ENCODE measurements at places on chromosomes 11 and 22.

GRCh38 chr11:117182551-117182935, 4.0 kb downstream of the SIDT2 start:
- DNase-seq, result no peak

DNA sequence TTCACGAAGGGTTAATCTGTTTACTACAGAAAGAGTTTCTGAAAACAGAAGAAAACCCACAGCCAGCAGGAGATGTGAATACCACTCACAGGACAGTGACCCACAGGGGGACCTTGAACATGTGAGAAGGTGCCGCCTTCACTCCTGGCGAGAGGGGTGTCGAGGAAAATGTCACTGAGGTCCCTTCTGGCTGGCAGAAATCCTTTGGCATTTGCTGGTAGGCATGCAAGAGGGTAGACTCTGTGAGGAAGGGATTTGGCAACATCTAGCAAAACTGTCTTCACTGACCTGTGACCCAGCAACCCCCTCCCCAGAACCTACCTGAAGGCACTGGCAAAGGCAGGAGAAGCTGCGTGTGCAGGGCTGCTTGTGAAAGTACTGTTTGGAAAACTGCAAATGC, 8.6 kb downstream of the KCNQ1 start:
- no peak for DNase-seq

DNA sequence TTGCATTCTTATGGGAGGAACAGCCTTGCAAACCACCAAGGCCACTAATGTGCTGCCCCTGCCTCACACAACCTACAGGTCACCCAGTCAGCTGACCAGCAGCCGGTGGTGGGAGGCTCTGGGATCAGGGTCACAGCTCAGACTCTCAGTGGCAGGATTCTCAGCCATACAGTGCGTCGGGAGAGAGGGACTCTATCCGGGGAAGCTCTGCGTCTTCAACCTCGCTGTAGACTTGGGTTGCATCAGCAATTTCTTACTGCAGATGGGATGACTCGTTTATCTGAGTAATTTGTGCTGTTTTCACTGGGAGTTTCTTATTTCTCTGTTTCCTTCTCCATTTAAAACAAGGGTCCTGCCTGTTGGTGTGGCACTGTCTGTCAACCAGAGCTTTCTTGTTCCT, 257.7 kb downstream of the TBC1D22A start:
- peak; percentile 38 for DNase-seq

DNA sequence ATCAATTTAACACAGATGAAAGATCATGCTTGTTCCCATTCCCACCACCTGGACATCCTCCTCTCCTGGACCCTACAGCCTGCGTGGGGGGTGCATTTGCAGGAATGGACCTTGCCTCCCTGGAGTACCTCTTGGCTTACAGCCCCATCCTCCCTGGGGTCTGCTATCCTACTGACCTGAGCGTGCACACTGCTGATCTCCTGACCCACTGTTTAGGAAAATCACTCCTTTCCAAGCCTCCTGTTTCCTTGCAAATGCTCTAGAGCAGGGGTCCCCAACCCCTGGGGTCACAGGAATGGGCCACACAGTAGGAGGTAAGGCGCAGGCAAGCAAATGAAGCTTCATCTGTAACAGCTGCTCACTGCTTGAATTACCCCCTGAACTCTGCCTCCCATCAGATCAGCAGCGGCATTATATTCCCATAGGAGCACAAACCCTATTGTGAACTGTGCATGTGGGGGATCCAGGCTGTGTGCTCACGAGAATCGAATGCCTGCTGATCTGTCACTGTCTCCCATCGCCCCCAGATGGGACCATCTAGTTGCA, 88.2 kb upstream of the SEPTIN5 start:
- DNase-seq, result no peak

- DNase-seq, result no peak
Measured at GRCh38 chr11:129035244-129035643, 92.6 kb upstream of the TP53AIP1 start.

DNA sequence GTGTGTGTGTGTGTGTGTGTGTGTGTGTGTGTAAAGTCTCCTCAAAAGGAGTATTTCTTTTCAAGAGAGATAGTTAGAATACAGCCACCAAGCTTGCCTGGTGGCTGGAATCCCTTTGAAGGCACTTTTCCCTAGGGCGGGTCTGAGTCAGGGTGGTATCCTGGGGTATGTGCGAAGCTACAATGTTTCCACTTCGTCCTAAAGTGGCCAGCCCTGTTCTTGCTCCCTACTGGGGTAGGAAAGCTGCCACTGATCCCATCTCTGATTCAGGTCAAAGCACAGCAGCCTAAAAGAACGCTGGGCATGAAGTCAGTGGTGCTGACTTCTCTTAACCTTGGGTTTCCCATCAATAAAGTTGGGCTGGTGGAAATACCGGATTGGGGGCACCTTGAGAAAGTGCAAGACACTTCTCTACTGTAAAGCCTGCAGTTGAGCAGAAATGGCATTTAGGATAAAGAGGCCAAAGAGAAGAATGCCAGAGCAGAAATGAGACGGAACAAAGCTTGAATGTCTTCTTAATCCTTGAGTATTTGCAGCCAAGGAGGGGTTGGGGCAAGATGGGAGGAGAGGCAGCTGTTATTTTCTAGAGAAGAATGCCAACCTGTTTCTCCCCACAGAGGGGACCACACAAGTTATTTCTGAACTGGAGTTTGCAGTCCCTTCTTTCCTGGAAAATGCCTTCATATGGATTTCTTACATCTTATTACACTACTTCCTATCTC, 35.3 kb downstream of the ZNRF3 start:
- DNase-seq, result no peak

DNA sequence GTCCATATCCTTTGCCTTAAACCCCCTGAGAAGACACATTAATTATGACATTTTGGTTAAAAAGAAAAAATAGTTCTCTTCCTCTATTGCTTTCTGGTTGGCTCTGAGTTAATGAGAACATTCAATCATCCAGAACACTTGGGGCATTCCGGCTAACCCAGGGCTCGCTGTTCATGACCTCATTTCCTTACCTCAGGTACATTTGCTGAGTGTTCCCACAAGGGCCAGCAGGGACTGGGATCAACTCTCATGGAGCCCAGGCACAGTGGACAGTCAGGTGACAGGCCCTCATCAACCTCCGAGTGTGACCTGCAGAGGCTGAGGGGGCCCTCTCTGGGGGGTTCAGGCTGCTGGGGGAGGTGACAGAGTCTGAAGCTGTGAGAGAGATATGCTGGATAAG, 98.9 kb downstream of the MYO18B start:
- no peak for DNase-seq

- no peak for DNase-seq
Measured at GRCh38 chr11:76578654-76579055, 91.9 kb downstream of the LRRC32 start.

DNA sequence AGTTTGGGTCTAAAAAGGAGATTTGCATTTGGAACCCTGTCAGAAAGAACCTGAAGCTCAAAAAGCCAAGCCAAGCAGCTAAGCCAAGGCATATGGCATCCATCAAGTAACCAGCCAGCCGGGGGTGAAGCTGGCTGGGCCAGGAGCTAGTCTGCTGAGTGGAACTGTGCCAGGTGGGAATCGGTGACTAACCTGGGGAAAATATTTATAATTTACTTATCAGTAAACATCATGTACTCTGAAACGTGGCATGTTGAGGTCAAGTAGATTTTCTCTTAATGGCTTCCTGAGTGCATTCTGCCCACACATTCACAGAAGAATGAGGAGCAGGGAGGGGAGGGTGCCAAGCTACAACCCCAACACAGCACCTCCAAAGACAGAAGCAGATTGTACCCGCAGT, 70.5 kb upstream of the SESN3 start:
- no peak for DNase-seq

- peak; percentile 83 for DNase-seq
Measured at GRCh38 chr22:24156141-24156912, 25.0 kb upstream of the SUSD2 start.

- no peak for DNase-seq
Measured at GRCh38 chr11:115065314-115065713, 387.0 kb downstream of the NXPE2 start.

- no peak for DNase-seq
Measured at GRCh38 chr22:22164541-22165272, 79.9 kb upstream of the VPREB1 start.

DNA sequence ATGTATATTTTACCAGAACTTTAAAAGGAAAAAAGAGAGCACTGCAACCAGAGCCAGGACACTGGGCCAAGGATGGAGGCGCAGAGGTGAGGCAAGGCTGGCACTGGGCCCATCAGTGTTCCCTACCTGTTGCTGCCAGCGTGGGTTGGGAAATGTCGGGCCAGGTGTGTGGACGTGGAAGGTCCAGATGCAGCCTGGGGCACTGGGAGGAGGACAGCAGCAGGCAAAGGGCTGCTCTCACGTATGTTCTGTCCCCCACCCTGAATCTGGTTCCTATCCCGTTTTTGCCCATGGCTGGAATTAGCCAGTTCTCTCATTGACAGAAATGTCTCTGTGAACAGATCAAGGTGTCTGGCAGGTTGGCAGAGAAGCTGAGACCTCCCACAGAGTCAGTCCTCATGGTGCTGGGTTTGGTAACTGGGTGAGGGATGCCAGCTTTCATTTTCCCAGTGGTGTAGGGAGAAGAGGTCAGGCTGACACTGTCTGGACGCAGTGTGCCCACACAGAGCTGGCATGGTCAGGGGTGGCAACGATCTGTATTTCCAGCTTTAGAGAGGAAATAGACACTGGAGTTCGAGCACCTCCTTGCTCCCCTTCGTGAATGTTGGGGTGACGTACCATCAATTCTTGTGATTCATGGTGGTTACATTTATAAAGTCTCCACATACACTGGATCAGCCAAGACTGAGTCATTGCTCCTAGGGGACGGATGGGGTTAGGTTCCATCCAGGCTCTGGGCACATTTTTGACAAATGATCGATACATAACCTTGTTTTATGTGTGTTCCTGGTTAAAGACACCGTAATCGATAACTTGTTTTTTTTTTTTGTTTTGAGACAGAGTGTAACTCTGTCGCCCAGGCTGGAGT, 4.3 kb upstream of the PNPLA3 start:
- DNase-seq, result no peak

GRCh38 chr11:1390569-1391164, 933 bp downstream of the BRSK2 start:
- DNase-seq, result peak; percentile 19

DNA sequence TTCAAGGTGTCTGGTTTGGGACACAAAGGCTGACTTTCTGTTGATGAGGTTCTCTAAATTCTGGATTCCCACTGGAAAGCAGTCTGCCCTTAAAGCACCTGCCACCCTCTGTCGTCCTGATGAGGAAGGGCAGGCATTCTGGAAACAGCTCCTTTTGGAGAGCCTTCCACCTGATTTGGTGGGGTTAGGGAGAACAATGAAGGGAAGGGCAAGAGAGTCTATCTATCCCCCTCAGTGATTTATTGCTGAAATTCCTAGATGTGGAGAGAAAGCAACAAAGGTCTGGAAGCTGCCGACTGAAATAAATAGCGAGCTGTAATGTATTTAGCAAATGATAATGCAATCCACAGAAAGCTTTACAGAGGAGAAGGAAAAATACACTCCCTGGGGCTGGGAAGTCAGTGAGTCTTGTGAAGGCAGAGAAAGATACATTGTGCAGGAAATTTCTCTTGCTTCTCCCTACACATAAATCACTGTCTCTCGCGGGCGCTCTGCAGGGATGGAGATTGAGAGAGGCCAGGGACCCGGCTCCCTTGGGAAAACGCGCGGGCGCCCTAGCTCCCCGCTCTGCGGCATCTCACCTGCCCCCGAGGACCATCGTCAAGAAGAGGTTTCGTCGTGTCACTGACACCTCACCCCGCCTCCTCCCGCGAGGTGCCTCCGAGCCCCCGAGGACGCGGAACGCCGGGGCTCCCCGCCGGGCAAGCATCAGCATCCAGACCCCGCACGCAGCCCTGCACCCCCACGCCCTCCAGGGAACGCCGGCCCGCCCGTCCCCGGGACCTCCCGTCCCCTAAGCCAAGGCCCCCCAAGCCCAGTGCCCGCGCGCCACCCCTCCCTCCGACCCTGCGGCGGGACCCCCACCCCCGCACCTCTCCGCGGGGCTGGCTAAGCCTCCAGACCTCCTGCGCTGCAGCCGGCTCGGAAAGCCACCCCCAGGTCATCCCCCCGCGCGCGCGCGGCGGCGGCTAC, 673 bp downstream of the CDON start:
- peak; percentile 9 for DNase-seq

- no peak for DNase-seq
Measured at GRCh38 chr11:75910426-75911145, 95.6 kb downstream of the UVRAG start.

DNA sequence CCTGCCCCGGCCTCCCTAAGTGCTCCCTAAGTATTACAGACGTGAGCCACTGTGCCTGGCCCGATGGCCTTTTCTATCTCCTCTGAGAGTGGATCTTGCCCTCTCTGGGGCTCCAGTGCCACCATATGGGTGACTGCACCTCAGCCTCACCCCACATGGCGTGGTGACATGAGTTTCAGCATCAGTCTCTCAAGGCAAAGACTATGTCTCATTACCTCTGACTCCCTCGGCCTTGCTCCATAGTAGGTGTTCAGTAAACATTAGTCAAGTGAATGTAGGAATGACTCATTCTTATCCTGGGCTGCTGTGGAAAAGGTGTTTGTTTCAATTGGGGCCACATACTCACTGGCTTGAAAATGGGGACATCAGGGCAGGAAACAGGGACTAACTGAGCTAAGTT, 168.8 kb downstream of the GRIK4 start:
- DNase-seq, result no peak

- no peak for DNase-seq
Measured at GRCh38 chr11:119794756-119795155, 65.8 kb upstream of the NECTIN1 start.

- DNase-seq, result no peak
Measured at GRCh38 chr11:44509296-44509695, 56.2 kb upstream of the CD82 start.

GRCh38 chr11:74520316-74520715, 26.8 kb upstream of the LIPT2 start:
- DNase-seq, result no peak

GRCh38 chr11:117200813-117201657, 1.9 kb downstream of the TAGLN start:
- DNase-seq, result no peak

DNA sequence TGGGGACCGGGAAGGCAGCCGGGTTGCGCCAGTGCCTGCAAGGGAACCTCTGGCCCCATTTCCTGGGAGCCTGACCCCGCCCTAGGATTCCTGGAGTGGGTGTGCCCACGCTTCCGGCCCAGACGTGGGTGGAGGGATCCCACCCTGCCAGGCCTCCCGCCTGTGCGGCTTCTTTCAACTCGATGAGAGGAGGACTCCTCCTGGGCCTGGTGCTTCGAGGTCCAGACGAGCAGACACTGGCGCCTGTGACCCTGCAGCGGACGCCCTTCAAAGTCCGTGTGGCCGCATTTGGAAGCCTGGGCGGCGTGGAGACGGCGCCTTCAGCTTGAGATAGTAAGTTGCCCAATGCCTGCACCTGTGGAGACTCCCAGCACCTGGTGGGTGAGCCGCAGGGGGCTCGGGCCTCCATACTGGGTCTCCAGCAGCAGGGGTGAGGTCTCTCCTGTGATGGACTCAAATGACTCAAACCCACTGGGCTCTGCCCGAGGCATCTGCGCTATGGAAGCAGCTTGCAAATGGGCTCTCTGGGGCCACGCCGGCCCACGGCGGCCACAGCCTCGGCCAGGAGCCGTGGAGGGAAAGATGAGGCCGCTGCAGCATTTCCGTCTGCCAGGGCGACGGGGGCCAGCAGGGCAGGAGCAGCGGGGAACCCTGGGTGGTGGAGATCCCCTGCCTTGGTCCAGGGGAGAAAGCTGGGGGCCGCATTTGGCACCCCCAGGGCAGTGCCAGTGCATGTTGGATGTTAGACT, 64.3 kb upstream of the PPARA start:
- no peak for DNase-seq

All from suppressor macrophage (primary cell).